ENCODE measurements at places on chromosomes 13 and 19.
A peak's percentile ranks its signal among the peaks of the same experiment; 100 is the strongest.

GRCh38 chr13:113337556-113337955 is 26.4 kb downstream of the GRTP1 start:
- DNase-seq = no peak

DNA sequence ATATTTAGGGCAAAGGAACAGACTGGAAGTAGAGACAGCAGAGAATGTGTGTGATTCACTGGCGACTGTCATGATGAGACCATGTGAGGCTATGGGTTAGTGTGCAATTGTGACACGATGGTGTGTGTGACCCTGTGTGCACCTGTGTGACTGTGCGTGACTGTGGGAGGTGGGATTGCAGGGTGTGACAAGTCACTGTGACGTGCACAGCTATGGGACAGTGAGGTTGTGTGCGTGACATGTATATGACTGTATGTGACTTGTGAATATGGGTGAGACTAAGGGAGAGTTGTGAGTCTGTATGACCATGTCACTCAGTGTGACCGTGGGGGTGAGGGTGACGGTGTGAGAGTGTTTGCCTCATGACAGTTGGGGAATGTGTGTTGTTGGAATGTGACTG is 3.4 kb upstream of the GIPR start:
- DNase-seq = no peak

GRCh38 chr19:17127671-17128070 is 52.1 kb downstream of the MYO9B start:
- DNase-seq = no peak

DNA sequence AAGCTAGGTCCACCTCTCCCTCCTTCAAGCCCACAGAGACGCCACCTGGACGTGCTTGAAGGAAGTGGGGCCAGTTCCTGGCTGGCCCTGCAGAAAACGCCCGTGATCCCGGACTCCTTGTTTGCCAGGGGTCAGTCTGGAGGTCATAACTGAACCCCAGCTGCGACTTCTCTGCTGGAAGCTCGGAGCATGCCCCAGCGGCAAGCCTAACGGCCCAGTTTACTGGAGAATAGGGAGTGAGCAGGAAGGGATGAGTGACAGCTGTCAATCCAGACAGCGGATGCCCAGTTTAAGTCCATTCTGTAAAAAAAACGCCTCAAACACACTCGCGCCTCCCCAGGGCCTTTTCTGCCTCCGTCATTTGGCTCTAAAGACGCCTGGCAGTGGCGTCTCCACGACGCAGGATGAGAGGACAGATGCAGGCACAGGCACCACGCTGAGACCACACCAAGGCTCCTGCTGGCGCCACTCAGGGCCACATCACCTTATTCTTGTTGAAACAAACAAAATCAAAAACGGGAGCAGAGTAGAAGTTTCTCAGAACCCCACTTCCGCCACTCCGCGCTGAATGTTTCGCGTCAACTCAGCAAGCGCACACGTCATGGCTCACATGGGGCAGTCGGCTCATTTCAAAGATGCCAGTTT is 57.6 kb downstream of the RASA3 start:
- DNase-seq = no peak

GRCh38 chr19:46426506-46427162 is 2.1 kb downstream of the PNMA8C start:
- DNase-seq = peak; percentile 86

DNA sequence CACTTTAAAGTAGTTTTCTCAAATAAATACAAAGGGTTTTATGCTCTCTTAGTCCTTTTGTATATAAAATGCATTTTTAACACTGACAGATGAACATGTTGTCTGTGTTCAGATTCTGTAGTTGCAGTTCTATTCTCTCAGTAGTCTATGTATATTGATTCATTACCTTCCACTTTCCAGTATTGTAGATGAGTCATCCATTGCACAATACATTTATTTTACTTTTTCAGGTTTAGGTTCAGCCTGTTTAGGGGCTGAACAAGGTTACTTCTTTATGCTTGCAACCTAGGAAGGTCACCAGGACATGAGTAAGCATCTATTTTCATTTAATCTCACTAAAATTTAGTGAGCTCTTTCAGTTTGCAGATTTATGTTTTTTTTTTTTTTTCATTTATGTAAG is 173.6 kb downstream of the NALCN start:
- no peak for DNase-seq

DNA sequence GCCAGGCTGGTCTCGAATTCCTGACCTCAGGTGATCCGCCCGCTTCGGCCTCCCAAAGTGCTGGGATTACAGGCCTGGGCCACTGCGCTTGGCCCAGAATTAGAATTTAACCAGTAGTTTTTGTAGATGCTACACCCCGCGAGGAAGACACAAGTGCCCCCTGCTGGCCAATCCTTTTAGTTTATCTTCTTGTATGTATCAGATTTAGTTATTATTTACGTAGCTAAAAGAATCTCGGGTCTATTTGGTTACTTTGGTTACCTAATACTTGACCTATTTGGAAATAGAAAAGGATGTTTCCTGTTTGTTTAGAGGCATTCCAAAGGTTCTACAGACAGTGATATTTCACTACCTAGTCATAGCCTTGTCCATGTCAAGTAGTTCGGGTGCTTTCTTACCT is 22.0 kb downstream of the MUC16 start:
- no peak for DNase-seq

- DNase-seq = no peak
Observed at GRCh38 chr19:4691373-4691772, 21.2 kb upstream of the MYDGF start.

- DNase-seq = no peak
Observed at GRCh38 chr13:100304229-100304628, 215.3 kb downstream of the PCCA start.

- no peak for DNase-seq
Observed at GRCh38 chr13:50577806-50578205, 265.7 kb downstream of the DLEU7 start.

DNA sequence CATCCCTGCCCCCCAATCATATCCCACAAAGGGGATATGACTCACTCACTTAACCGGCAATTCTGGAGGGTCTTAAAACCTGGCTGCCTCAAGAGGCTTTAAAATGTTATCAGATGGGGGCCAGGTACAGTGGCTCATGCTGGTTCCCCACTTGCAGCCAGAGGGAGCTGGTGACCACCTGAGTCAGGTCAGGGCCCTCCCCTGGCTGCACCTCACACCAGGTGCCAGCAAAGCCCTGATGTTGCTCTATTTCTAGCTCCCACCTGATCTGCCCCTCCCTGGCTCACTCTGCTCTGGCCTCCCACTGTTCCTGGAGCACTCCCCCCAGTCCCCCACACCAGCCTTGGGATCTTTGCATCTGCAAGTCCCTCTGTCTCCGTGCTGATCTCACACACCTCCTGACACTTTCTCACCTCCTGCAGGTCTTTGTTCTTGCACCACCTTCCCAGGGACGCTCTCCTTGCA is 14.2 kb downstream of the HPN start:
- no peak for DNase-seq

DNA sequence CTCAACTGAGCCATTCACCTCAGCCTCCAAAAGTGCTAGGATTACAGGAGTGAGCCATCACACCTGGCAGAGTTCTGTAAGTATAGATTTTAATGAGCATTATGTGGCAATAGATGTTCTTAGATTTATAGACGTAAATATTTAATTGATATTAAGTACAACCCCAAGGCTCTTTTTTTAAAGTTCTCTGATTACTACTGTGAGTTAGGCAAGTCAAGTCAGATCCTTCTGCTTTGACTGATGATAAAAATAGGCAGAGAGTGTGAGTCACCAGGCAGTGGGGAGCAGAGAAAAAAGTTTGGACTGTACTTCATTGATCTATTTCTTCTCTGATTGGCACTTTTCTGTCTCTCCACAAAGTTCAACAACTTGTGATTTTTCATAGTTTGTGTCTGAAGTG is 1379.9 kb downstream of the UQCRFS1 start:
- no peak for DNase-seq

- DNase-seq = no peak
Observed at GRCh38 chr19:15253513-15253912, 21.3 kb upstream of the EPHX3 start.

DNA sequence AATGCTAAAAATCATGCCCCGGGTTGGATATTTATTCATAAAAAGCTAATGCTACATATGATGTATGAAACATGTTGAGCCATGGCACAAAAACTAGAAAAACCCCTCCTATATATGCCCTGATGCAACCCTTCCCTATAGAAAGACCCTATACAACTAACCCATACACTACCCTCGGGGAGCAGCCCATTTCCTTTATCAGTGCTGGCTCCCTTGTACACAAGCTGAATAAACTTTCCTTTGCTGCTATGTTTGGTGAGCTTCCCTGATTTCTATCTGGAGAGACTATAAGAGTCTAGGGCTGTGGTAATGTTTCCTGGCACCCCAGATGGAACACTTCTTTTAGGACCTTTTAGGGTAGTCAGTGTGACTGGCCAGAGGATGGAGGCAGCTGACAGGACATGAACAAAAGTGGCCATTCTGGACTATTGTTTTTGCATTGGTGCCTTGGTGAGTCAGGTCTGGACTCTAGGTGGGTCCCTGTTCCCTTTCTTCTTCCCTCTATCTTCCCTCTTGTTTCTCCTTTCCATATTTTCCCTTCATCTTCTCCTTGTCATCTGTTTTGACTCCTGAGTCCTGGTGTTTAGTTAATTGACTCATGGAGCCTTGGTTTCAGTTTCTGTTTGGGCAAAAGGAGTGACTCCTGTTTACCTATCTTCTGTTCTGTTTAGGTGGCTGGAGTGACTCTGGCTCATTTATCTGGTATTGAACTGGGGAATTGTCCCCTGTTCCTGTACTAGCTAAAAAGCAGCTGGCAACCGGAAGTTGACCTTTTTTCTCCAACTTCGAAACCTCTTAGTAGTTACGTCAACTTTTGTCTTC is 1321.8 kb upstream of the PCDH9 start:
- DNase-seq = no peak

DNA sequence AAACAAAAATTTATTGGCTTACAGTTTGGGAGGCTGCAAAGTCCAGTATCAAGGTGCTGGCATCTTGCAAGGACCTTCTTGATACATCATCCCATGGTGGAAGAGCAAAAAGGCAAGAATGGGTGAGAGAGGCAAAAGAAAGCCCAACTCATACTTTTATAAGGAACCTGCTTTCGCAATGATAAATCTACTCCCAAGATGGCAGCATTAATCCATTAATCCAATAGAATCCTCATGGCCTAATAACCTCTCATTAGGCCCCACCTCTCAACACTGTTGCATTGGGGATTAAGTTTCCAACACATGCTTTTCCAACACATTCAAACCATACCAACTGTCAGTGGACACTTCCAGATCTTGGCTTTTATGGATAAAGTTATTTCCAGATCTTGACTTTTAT is 48.7 kb upstream of the ZNF507 start:
- DNase-seq = no peak

GRCh38 chr13:46113596-46113995 is 8.8 kb upstream of the CPB2 start:
- no peak for DNase-seq

DNA sequence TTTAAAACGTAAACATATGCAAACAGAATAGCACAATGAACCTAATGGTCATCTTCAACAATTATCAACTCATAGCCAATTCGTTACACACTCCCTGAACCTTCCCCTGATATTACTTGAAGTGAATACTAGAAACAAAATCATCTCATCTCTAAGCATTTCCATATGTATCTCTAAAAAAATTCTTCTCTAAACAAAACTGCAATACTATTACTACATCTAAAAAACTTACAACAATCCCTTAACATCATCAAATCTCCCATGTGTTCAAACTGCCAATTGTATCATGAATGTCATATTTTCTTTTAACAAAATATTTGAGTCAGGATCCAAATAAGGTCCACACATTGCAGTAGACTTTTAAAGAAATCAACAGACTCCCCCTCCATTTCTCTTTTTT is 61.4 kb downstream of the FRY start:
- DNase-seq = no peak

DNA sequence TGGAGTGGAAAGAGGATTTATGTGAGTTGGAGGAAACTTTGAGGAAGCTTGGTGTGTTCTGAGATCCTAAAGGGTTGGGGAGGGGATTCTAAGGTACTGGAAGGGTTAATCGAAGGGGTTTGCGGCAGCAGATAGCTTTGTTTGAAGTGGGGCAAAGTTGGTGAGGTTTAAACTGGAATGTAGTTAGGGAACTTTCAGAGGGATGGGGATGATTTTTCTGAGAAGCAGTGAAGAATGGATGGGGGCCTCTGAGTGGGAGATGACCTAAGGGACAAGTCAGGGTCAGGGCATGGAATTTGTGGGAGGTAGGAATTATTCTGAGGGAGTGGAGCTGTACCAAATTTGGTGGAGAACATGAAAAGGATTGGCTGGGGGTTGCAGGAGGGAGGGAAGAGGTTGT is 3.9 kb downstream of the SAE1 start:
- DNase-seq = no peak

DNA sequence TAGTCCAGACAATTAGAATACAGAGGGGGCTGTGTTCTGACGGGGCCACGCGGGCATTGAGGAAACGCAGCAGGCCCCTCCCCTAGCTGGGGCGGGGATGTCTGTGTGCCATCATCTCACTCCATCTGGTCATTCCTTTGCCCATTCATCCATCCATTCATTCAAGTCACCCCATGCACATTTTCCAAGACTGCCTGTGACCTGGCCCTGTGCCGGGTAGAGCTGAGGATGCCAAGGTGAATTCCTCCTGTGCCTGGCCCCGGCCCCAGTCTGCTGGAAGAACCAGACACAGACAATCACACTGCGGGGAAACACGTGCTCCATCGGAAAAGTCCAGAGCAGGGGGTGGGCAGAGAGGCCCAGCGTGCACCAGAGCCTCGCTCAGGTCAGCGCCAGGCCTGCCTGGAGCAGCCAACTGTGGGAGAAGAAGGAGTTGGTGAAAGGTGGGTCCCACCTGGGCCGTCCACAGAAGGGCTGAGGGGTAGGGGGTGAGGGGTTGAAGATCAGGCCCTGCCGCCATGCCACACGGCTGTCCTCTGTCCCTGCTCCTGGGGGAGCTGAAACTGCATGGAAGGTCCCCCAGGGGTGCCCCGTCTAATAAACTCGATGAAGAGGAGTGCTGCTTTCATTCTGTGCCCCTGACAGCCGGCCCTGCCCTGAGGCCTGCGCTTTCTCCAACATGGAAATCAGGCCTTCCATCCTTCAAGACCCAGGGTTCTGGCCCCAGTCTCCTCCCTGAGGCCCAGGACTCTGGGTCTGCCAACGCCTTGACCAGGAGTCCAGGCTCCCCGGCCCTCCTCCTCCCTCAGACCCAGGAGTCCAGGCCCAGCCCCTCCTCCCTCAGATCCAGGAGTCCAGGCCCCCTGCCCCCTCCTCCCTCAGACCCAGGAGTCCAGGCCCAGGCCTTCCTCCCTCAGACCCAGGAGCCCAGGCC is 1.6 kb upstream of the CACNG6 start:
- no peak for DNase-seq
